Activated naive CD8-positive, alpha-beta T cell treated with anti-CD3 and anti-CD28 coated beads, Interleukin-2, amount 10 ng/mL, durations not matched to agents 7 days and 5 days (primary cell): ENCODE measurements at places on chromosomes 6 and 20. TPM values are rescaled to one million over a fixed set of nuclear protein-coding genes. Genes with fewer than 3 reads are reported as not detected.

CSNK2A1 gene
- 114 TPM for total RNA-seq

SIM1 gene
- not detected for total RNA-seq

GRCh38 chr6:165845493-165845892 is 182.5 kb upstream of the PDE10A start:
- no peaks in the 10 kb centered on the region for H3K4me1 ChIP-seq
- H3K36me3 ChIP-seq, result no peaks in the 10 kb centered on the region
- H3K4me3 ChIP-seq, result no peak overlapping the region
- DNase-seq, result no peak
- no peak overlapping the region for H3K27ac ChIP-seq

GRCh38 chr20:44533928-44534327 is 12.1 kb upstream of the SERINC3 start:
- peaks cover 2% of the 10 kb centered on the region for H3K27me3 ChIP-seq
- H3K27ac ChIP-seq, result no peak overlapping the region
- no peaks in the 10 kb centered on the region for H3K36me3 ChIP-seq

- H3K4me1 ChIP-seq, result no peaks in the 10 kb centered on the region
- no peaks in the 10 kb centered on the region for H3K36me3 ChIP-seq
- H3K27ac ChIP-seq, result no peak overlapping the region
- no peak for DNase-seq
- no peaks in the 10 kb centered on the region for H3K27me3 ChIP-seq
Measured at GRCh38 chr20:24584538-24585356, 115.3 kb downstream of the SYNDIG1 start.

DNA sequence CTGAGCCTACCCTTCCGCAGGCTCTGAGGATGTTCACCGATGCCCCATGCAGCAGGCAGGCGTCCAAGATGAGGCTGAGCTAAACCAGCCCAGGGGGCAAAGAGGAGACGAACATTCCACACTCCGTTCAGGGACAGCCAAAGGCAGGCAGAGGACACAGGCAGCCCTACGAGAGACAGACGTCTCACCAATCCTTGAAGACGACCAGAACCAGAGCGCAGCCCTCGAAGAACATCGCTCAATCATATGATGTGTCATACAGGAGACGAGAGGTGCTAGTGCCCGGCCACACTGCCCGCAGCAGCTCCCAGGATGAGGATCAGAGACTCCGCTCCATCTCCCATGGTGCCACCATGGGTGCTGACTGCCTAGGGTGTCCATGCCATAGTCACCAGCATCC is 35.6 kb upstream of the TMEM181 start:
- no peak for DNase-seq
- H3K27me3 ChIP-seq, result peaks cover 47% of the 10 kb centered on the region
- no peak overlapping the region for H3K27ac ChIP-seq
- no peaks in the 10 kb centered on the region for H3K4me1 ChIP-seq

GRCh38 chr6:168469521-168469920 is 28.5 kb downstream of the SMOC2 start:
- no peaks in the 10 kb centered on the region for H3K36me3 ChIP-seq
- no peaks in the 10 kb centered on the region for H3K27me3 ChIP-seq
- no peak overlapping the region for H3K27ac ChIP-seq

- H3K27me3 ChIP-seq, result peaks cover 2% of the 10 kb centered on the region
- no peak for DNase-seq
- H3K4me3 ChIP-seq, result no peak overlapping the region
- no peak overlapping the region for H3K27ac ChIP-seq
- no peaks in the 10 kb centered on the region for H3K36me3 ChIP-seq
Measured at GRCh38 chr6:39430446-39430845, 107.9 kb upstream of the KCNK16 start.

DNA sequence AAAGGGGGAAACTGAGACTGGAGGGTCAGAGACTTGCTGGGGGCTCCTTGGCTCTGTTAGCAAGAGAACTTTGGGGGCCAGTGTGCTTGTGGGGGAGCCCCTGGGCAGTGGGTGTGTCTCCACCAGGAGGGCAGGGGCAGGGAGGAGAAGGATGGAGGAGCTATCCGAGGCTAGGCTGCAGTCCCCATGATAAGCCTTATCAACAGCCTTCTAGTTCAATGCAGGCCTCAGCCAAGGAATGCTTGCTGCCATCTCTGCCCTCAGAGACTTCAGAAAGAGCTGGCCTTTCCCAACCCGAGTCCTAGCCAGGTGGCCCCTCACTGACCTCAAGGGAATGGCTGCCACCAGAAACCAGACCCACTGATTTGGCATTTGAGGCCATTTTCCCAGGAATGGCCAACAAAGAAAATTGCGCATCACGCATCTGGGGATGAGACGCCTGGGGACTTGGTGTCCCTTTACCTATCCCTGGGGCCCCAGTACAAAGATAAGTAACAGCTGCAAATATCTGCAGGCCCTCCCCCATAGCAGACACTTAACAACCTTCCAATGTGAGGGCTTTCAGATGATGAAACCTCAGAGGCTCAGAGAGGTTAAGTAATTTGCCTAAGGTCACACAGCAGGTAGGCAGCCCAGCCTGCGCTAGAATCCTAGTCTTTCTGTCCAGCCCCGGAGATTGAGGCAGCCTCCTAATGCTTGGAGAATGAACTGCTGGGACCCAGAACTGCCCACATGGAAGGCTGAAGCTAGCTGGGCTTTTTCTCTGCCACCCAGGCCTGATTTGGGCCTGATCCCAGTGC is 4.9 kb downstream of the TGM2 start:
- H3K4me1 ChIP-seq, result peaks cover 6% of the 10 kb centered on the region
- H3K27me3 ChIP-seq, result peaks cover 20% of the 10 kb centered on the region
- H3K36me3 ChIP-seq, result no peaks in the 10 kb centered on the region
- no peak overlapping the region for H3K27ac ChIP-seq
- H3K4me3 ChIP-seq, result no peak overlapping the region

- DNase-seq, result no peak
- peaks cover 14% of the 10 kb centered on the region for H3K36me3 ChIP-seq
- H3K4me3 ChIP-seq, result no peak overlapping the region
- H3K4me1 ChIP-seq, result peaks cover 18% of the 10 kb centered on the region
- peaks cover 2% of the 10 kb centered on the region for H3K27me3 ChIP-seq
Measured at GRCh38 chr6:27839626-27840475, 72.3 kb downstream of the OR2B2 start.

GRCh38 chr6:109308018-109308492 is 74.2 kb downstream of the CD164 start:
- no peak for DNase-seq
- no peak overlapping the region for H3K27ac ChIP-seq
- H3K27me3 ChIP-seq, result no peaks in the 10 kb centered on the region
- H3K36me3 ChIP-seq, result no peaks in the 10 kb centered on the region
- no peak overlapping the region for H3K4me3 ChIP-seq
- H3K4me1 ChIP-seq, result peaks cover 14% of the 10 kb centered on the region
